ENCODE measurements at places on chromosomes 13 and 19. TPM values are rescaled to one million over a fixed set of nuclear protein-coding genes. Genes with fewer than 3 reads are reported as not detected.

Gene CPB2
- not detected for total RNA-seq

Gene ZNF99
- not detected for total RNA-seq

Gene JAK3
- 149 TPM for total RNA-seq

Gene VSTM1
- not detected for total RNA-seq

GRCh38 chr13:90696656-90697055 lies 650.8 kb upstream of the MIR17HG start:
- H3K27ac ChIP-seq, result no peak overlapping the region
- H3K27me3 ChIP-seq, result no peaks in the 10 kb centered on the region
- H3K4me1 ChIP-seq, result no peaks in the 10 kb centered on the region
- H3K4me3 ChIP-seq, result no peak overlapping the region
- no peaks in the 10 kb centered on the region for H3K36me3 ChIP-seq

DNA sequence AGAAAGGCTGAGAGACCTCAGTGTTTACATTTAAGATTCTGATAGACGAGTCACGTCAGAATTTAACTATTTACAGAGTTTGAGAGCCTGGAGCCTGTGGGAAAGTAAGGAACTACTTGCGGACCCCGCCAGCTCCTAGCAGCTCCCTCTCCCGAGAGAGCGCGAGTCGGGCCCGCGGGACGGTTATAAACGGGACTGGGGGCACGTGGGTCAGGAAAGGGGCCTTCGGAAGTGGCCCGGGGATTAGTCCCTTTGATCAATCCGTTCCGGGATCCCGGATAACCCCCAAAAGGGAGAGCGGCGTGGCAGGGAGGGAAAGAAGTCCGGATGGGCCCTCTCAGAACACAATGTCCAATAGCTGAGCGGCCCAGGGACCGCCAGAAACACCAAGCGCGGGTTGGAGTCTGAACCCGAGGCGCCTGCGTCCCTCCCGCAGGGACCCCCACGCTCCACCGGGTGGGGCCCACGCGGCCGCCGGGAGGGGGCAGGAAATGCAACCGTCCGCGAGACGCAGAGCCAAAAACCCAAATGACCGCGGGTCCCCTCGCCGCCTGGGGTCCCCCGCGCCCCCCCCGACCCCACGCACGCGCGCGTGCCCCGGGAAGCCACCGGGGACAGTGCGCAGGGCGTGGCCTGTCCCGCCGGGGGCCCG lies 3.6 kb downstream of the ZIC5 start:
- no peak for DNase-seq
- peak overlapping the region; percentile 57 for H3K4me3 ChIP-seq
- peaks cover 4% of the 10 kb centered on the region for H3K36me3 ChIP-seq
- H3K27me3 ChIP-seq, result peaks cover 62% of the 10 kb centered on the region
- H3K4me1 ChIP-seq, result peaks cover 18% of the 10 kb centered on the region
- H3K27ac ChIP-seq, result peak overlapping the region; percentile 46

DNA sequence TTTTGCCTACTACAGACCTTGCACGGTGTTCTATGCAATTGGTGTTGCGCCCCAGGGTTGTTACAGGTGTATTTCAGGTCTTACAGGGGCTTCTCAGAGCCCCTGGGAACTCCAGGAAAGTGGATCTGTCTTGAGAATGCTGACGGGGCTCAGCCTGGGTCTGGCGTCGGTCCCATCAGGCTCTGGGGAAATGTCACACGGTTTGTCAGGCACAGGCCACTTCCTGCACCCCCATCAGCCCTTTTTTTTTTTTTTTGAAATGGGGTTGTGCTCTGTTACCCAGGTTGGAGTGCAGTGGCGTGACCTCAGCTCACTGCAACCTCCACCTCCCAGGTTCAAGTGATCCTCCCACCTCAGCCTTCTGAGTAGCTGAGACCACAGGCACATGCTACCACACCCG lies 13.2 kb downstream of the CLEC4G start:
- H3K36me3 ChIP-seq, result no peaks in the 10 kb centered on the region
- DNase-seq, result no peak
- peak overlapping the region; percentile 33 for H3K4me3 ChIP-seq
- peak overlapping the region; percentile 21 for H3K27ac ChIP-seq
- H3K27me3 ChIP-seq, result peaks cover 7% of the 10 kb centered on the region

DNA sequence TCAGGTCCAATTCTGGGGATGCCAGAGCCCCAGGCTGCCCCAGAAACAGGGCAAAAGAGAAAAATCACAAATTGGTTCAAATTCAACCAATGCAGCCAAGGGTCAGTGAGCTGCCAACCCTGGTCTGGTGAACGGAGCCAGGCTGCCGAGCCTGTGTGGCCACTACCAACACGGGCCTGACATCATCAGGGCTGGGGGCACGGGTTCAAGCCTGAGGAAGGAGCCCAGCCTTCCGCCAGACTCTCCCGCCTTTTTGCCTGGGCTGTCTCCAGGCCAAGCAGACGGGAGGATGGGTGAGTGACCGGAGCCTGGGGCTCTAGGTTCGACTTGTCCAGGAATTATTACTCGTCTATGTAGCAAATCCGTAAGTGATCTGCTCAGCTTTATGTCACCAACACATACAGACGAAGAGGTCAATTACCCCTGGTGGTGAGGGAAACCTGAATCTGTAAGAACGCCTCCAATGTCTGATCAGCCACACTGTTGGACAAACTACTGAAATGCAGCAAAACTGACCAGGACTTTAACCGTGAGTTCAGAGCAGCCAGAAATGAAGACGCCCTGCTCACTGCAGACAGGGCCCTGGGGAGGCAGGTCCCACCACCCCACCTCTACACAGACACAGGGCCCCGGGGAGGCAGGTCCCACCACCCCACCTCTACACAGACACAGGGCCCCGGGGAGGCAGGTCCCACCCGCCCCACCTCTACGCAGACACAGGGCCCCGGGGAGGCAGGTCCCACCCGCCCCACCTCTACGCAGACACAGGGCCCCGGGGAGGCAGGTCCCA lies 31.8 kb downstream of the RAB20 start:
- no peak for DNase-seq
- peaks cover 4% of the 10 kb centered on the region for H3K27me3 ChIP-seq
- no peak overlapping the region for H3K27ac ChIP-seq

- DNase-seq, result no peak
- H3K4me3 ChIP-seq, result no peak overlapping the region
- H3K27ac ChIP-seq, result peak overlapping the region; percentile 87
- H3K4me1 ChIP-seq, result peaks cover 25% of the 10 kb centered on the region
- H3K36me3 ChIP-seq, result no peaks in the 10 kb centered on the region
- no peaks in the 10 kb centered on the region for H3K27me3 ChIP-seq
Measured at GRCh38 chr13:40194224-40194806, 472.1 kb downstream of the FOXO1 start.

All from T-helper 17 cell (primary cell).